ENCODE measurements at places on chromosomes 12 and 14. TPM values are rescaled to one million over a fixed set of nuclear protein-coding genes. Genes with fewer than 3 reads are reported as not detected.
A peak's percentile ranks its signal among the peaks of the same experiment; 100 is the strongest.

- H3K4me1 ChIP-seq, result peaks cover 11% of the 10 kb centered on the region
- DNase-seq, result peak; percentile 44
- H3K27me3 ChIP-seq, result no peaks in the 10 kb centered on the region
- no peak overlapping the region for H3K4me3 ChIP-seq
- H3K36me3 ChIP-seq, result no peaks in the 10 kb centered on the region
Observed at GRCh38 chr12:119207063-119207560, 28.4 kb downstream of the HSPB8 start.

DNA sequence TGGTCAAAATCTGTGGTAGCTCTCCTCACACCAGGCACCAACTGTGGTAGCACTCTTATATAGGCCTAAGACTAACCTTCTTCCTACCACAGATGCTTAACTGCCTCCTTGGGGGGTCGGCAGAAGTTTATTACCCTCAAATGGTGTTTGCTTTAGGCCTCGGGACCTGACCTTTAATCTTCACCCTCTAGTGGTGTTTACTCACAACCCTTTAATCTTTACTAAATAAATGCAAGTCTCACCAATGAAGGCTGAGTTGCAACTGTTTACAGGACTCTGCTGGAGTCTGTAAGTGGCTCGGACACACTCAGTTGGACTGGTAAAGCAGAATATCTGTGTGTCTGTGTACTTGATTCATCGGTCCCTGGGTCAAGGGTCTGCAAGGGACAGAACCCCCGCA, 29.4 kb downstream of the CCER1 start:
- H3K4me1 ChIP-seq, result no peaks in the 10 kb centered on the region
- no peaks in the 10 kb centered on the region for H3K27me3 ChIP-seq
- DNase-seq, result no peak
- no peaks in the 10 kb centered on the region for H3K36me3 ChIP-seq
- H3K27ac ChIP-seq, result no peak overlapping the region
- H3K4me3 ChIP-seq, result no peak overlapping the region

GRCh38 chr12:27771481-27772327, 8.3 kb upstream of the KLHL42 start:
- H3K27ac ChIP-seq, result no peak overlapping the region
- no peaks in the 10 kb centered on the region for H3K36me3 ChIP-seq
- H3K4me1 ChIP-seq, result no peaks in the 10 kb centered on the region
- no peak for DNase-seq

- peaks cover 3% of the 10 kb centered on the region for H3K4me1 ChIP-seq
- H3K27me3 ChIP-seq, result no peaks in the 10 kb centered on the region
- H3K4me3 ChIP-seq, result no peak overlapping the region
Observed at GRCh38 chr12:1309613-1310012, 284.8 kb downstream of the FBXL14 start.

DNA sequence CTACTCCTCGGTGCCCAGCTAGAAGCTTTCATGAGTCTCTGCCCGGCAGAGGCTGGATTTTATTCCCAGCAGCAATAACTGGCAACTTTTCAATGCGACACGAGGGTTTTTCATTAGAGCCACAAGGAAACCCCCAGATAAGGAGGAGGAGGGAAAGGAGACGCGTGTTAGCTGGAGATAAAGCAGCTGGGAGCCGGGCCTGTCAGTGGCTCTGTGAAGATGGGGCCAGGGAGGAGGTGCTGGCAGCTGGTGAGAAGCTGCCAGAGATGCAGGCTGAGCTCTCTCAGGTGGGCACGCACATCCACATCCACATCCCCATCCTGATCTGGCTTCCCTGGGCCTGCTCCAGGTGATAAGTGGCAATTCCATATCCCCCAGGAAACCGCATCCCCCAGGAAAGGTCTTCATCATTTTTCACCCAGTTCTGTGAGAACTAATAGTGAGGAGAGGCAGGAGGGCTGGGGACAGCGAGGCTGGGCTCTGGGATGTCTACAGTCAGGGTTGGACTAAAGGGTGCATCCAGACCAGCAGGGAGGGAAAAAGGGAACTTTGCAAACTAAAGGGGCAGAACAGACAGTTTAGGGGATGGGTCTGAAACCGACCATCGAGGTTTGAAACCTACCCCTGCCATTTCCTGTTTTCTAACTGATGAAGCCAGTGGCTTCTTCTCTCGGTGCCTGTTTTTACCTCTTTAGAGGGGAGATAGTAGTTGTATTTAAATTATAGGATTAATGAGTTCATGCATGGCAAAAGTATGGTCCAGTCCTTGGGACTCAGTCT, 413.2 kb downstream of the DPF3 start:
- no peak overlapping the region for H3K4me3 ChIP-seq
- H3K36me3 ChIP-seq, result no peaks in the 10 kb centered on the region
- peaks cover 10% of the 10 kb centered on the region for H3K4me1 ChIP-seq
- H3K27me3 ChIP-seq, result no peaks in the 10 kb centered on the region
- DNase-seq, result peak; percentile 49

- no peaks in the 10 kb centered on the region for H3K27me3 ChIP-seq
- H3K4me1 ChIP-seq, result no peaks in the 10 kb centered on the region
- no peak overlapping the region for H3K27ac ChIP-seq
- no peak overlapping the region for H3K4me3 ChIP-seq
- no peak for DNase-seq
Observed at GRCh38 chr12:70845268-70845667, 75.3 kb downstream of the PTPRR start.

DNA sequence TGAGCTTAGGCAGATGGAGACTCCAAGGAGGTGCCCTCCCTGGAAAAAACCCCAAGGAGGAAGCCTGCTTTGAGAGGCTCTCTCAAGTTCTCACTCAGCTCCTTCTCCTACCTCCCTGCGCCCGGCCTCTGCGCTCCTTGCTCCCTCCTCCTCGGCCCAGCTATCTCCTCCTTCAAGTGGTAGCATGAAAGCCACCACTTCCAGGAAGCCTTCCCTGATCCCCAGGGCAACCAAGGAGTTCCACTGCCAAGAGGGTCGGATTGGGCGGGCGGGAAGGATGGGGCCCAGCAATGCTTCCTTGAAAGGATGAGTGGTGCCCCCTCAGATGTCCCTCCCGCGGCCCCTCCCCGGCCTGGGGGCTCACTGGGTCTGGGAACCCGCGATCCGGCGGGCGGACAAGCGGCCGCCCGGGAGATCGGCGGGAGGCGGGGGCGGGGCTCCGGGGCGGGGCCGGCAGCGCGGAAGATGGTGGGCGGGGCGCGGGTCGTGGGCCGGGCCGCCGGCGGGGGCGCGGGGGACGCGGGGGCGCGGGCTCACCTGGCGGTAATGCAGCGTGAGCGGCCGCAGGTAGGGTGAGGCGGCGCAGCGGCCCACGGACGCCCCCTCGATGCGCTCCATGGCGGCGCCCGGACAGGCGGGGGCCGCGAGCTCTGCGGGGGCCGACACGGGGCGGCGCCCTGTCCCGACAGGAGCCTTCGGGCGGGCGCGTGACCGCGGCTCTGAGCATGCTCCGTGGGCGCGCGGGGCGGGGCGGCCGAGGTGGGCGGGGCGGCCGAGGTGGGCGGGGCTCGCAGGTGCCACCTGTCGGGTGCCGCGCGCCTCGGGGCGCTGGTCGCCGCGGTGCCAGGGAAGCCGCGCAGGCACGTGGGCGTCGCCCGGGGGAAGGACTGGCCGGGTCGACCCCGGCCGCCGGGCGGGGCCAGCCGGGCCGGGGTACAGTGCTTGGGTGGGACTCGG, at the start of gene NUDT14:
Gene NUDT14 (minus strand): TSS at position 721 of the 957 bp plus-strand sequence. CDS start 103 bp downstream, at position 618.
- DNase-seq, result peak; percentile 86
- peaks cover 29% of the 10 kb centered on the region for H3K36me3 ChIP-seq
- H3K4me3 ChIP-seq, result peak within 1 kb of the TSS; percentile 27
- H3K27me3 ChIP-seq, result no peaks in the 10 kb centered on the region
- H3K27ac ChIP-seq, result no peak within 1 kb of the TSS
- H3K4me1 ChIP-seq, result peaks cover 36% of the 10 kb centered on the region

Gene ADGRD1
- 9.9 TPM for polyA plus RNA-seq

Gene RNASE12
- not detected for polyA plus RNA-seq

Gene HAL
- not detected for polyA plus RNA-seq

Gene HRK
- polyA plus RNA-seq, result 3.0 TPM

Gene HOXC5
- 11.8 TPM for polyA plus RNA-seq

Gene TEX52
- polyA plus RNA-seq, result 1.3 TPM

Measured in spinal cord (tissue), 10 donors.